Left ventricle myocardium superior (tissue), 1 donor: ENCODE measurements at places on chromosomes 6 and 20.

DNA sequence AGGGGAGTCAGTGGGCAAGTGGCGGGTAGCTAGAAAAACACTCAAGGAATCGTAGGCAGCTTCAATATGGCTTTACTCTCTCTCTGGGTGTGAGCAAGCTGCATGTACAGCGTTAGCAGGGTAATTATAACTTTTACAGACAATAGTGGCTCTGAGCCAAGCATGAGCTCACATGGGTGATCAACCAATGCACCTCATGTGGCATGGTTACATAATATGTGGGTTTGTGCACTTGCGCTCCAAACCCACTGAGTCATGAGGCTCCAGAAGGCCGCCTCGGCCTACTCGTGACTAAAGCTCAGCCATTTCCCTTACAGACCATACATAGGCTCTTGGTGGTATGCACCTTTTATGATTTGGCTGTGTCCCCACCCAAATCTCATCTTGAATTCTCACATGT, 78.4 kb upstream of the FBXL4 start:
- no peak for DNase-seq

DNA sequence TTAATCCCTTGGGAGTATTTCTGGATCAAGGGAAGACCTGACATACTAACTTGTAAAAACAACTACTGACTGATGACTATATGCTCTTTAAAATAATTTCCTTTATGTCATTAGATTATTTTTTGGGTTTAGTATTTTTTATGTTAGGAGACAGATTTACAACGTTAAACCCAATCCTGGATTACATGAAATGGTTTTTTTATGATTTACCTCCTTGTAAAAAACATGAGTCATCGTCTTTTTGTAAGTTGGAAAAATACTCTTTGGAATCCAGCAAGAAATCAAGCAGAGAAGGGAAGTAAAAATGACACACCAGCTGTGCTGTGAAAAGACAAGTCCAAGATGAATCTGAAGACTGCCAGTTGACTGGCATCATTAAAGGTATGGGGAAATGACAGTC, 6.7 kb downstream of the STK4 start:
- no peak for DNase-seq

DNA sequence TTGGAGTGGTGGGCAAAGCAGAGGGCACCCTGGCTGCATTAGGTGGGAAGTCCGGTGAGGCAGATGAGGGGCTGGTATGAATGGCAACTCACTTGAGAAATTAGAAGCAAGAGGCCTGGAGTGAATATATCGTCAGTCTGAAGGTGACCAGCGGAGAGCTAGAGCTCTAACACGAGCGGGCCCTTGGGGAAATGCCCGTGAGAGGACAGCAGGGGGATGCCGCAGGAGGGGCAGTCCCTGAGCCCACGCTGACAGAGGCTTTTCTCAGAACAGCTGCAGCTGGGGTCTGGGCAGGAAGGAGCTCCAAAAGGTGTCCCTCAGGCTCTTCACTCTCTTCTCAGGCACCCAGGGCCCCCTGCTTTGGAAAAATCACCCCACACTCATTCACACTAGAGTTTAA, 32.0 kb upstream of the CD93 start:
- no peak for DNase-seq

DNA sequence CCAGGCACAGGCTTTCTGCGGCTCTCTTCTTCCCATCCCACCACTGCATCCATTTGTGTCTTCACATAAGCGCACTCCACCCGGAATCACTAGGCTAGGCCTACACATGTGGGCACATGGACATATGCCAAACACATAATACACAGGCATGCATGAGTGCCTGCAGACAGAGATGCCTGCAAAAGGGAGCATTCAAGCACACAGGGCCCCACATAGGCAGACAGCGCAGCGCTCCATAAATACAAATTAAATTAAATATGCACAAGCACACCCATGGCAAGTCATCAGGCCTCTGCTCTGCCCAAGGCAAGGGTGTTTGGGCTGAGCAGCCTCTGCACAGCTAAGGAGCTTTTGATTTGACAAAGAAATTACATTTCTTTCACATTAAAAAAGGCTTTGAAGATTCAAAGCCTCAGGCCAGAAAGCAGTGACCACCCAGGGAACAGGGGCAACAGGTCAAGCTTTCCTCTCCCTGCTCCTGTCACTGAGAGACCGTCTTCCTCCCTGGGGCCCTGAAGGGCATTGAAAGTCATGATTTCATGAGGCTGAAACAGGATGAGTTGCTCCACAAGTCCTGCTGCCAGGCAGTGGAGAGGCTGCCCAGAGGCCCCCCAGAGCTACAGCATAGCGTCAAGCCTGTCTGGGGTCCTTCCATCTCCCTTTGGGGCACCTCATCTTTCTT, 134.2 kb upstream of the LRFN2 start:
- DNase-seq, result no peak

- DNase-seq, result no peak
These were observed 8.2 kb downstream of the SENP6 start for GRCh38 chr6:75609639-75610590.
